Inflammatory macrophage treated with lipopolysaccharide for 1 hour (primary cell): ENCODE measurements at places on chromosomes 2 and 18.

DNA sequence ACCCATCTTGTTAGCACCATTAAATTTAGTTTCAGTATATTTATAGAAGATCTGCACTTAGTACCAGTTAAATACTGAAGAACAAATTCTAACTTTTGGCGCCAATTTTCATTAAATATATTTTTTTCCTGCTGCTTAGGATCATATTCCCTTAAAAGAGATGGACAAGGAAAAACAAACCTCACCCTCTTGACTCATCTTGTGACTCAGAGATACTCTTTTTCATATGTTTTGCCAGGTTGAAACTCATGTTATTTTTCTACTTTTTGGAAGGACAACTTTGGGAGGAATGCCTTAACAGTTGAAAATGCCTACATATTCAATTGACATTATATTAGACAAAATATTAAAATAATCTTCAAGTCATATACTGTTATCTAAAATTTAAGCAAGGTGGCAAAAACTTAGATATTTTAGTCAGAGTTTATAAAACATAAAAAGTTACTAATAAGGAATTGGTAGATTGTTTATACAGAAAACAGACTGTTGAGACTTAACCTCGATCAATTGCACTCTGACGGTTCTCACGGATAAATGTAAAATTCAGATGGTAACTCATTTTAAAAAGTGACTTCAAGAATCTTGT is 36.2 kb downstream of the PNO1 start:
- no peak for DNase-seq

- DNase-seq, result no peak
Observed at GRCh38 chr2:98445177-98445682, 572 bp downstream of the INPP4A start.

DNA sequence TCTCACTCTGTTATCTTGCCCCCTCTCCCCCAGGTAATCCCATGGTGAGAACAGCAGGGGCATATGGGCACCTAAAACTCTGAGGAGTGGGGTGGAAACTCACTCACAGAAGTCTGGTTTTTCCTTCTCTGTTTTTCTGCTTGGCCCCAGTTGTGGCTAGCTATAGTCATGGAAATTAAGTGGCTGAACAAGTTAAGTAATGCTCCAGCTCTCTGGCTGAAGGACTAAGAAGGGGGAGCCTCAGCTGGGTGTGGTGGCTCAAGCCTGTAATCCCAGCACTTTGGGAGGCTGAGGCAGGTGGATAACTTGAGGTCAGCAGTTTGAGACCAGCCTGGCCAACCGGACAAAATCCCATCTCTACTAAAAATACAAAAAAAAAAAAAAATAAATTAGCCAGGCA is 261.0 kb downstream of the TPGS2 start:
- no peak for DNase-seq

DNA sequence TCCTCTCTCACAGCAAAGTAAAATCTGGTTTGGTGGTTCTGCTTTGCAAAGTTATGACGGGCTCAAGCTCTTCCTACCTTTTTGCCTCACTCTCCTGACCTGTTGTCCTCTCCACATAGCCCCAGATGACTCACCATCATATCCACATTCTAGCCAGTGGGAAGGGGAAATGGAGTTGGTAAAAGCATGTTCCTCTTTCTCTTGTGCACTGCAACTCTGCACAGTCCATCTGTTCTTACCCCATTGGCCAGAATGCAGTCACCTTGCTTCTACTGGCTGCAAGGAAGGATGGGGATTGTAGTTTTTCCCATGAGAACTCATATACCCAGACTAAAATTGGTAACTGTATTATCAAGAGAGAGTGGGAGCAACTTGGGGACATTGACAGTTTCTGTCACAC is 50.4 kb upstream of the SMIM21 start:
- peak; percentile 51 for DNase-seq

GRCh38 chr2:69205491-69205890 is 181.5 kb downstream of the GFPT1 start:
- DNase-seq, result no peak

GRCh38 chr18:65081786-65082185 is 669.0 kb upstream of the CDH7 start:
- no peak for DNase-seq

- DNase-seq, result no peak
Observed at GRCh38 chr2:51553476-51553875, 521.5 kb upstream of the NRXN1 start.
